ENCODE measurements at places on chromosomes 4 and X.
A peak's percentile ranks its signal among the peaks of the same experiment; 100 is the strongest.

- DNase-seq: no peak
Observed at GRCh38 chr4:153497091-153497531, 31.0 kb downstream of the TMEM131L start.

- peak; percentile 55 for DNase-seq
Observed at GRCh38 chr4:83219344-83220331, 65.0 kb downstream of the COQ2 start.

DNA sequence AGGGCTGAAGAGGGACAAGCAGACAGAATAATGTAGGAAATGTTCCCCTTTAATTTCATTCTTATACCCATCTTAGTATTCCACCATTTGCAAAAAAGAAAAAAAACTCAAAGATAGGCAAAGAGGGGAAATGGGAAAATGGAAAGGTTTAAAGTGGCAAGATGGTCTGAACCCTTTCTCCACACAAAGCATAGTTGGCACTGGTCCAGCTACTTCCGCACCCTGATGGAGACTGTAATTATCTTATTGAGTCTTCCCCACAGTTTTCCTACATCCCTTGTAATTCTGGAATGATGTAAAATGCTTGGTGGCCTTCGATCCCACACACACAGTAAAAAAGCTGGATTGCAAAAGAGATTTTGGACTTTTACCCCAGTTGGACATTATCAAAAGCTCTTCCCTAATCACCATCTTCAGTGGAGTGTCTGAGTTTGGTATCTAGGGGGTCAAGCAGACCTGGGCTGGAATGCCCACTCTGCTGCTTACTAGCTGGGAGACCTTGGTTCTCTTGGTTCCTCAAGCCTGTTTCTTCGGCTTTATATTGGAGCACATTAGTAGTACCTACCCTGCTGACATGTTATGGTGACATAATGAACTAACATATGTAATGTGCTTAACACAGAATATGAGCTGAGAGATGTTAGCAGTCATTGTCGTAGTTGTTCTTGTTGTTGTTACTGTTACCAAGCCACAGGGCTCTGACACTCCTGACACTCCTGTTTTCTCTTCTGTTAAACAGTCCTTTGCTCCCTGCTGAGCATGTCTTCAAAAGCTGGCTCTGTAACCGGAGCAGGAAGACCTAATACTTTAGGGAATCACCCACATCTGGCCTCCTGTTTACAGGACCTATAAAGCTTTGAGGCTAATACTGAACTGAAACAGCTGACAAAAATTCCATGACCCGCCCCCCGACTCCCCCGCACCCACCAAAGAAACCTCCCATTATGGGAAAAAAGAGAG, 4.7 kb downstream of the SRPX2 start:
- DNase-seq: no peak

DNA sequence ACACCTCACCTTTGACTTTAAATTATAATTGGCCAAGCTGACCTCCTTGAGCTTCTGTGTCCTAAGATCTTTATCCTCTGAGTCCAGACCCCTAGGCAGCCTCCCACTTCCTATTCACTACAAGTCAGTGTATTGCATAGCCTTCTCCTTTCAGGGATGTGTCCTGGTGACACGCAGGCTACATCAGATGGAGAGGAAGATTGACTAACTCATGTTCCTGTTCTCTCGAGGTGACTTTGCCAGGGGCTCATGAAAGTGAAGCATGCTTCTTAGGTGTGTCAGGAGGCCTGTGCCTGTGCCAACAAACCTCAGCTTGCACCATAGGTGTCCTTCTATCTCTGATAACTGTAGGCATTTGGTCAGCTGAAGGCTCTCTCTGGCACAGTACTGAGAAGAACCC, 195.7 kb upstream of the HS3ST1 start:
- DNase-seq: no peak

DNA sequence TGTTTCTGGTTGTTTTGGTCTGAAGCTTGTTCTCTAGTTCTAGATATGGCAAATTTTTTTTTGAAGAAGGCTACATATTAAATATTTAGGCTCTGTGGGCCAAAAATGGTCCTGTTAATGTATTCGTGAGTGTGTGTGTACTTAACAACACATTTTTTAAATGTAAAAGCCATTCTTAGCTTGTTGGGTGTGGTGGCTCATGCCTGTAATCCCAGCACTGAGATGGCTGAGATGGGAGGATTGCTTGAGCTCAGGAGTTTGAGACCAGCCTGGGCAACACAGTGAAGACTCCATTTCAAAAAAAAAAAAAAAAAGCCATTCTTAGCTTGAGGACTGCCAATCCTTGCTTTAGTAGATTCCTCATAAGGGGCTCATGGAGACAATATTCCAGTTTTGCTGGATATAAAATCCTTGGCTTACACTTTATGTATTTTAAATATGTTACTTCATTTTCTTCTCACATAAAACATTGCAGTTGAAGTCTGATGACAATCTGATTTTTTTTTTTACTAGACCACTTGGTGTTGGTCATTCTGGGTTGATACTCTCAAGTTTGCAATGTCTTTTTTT, 23.4 kb downstream of the NOCT start:
- DNase-seq: no peak

GRCh38 chr4:27289704-27290103, 429.1 kb downstream of the STIM2 start:
- no peak for DNase-seq

- DNase-seq: no peak
Observed at GRCh38 chr4:126541820-126542219, 1090.9 kb upstream of the INTU start.

GRCh38 chr4:97662133-97662532, 481.1 kb downstream of the STPG2 start:
- no peak for DNase-seq

- peak; percentile 20 for DNase-seq
Observed at GRCh38 chrX:13742397-13743176, 8.0 kb downstream of the OFD1 start.

- peak; percentile 24 for DNase-seq
Observed at GRCh38 chr4:183721207-183722081, 62.4 kb downstream of the TRAPPC11 start.

GRCh38 chr4:55910140-55910539, 38.6 kb upstream of the CEP135 start:
- no peak for DNase-seq

GRCh38 chr4:48756689-48757220, 23.3 kb downstream of the FRYL start:
- DNase-seq: no peak

All from activated T-helper 9 cell treated with anti-CD3 and anti-CD28 coated beads, Interleukin-2, amount 50 U/mL, for 16 hours (primary cell).